ENCODE measurements at places on chromosomes 3 and 15.
A peak's percentile ranks its signal among the peaks of the same experiment; 100 is the strongest.

GRCh38 chr15:68783226-68784058 is 37.3 kb downstream of the ANP32A start:
- H3K36me3 ChIP-seq = peaks cover 11% of the 10 kb centered on the region
- H3K4me3 ChIP-seq = no peak overlapping the region
- no peaks in the 10 kb centered on the region for H3K27me3 ChIP-seq
- H3K27ac ChIP-seq = no peak overlapping the region
- peak; percentile 59 for DNase-seq

- H3K4me3 ChIP-seq = no peak overlapping the region
- no peak overlapping the region for H3K27ac ChIP-seq
- H3K27me3 ChIP-seq = no peaks in the 10 kb centered on the region
- H3K36me3 ChIP-seq = no peaks in the 10 kb centered on the region
- no peak for DNase-seq
Observed at GRCh38 chr3:192812743-192813383, 85.5 kb upstream of the FGF12 start.

GRCh38 chr3:99714146-99714545 is 75.8 kb downstream of the COL8A1 start:
- H3K27ac ChIP-seq = no peak overlapping the region
- DNase-seq = no peak
- no peaks in the 10 kb centered on the region for H3K4me1 ChIP-seq

GRCh38 chr3:64627471-64628321 is 60.1 kb downstream of the ADAMTS9 start:
- H3K27ac ChIP-seq = no peak overlapping the region
- H3K36me3 ChIP-seq = no peaks in the 10 kb centered on the region
- H3K4me3 ChIP-seq = no peak overlapping the region
- peaks cover 2% of the 10 kb centered on the region for H3K27me3 ChIP-seq
- no peak for DNase-seq
- H3K4me1 ChIP-seq = no peaks in the 10 kb centered on the region

DNA sequence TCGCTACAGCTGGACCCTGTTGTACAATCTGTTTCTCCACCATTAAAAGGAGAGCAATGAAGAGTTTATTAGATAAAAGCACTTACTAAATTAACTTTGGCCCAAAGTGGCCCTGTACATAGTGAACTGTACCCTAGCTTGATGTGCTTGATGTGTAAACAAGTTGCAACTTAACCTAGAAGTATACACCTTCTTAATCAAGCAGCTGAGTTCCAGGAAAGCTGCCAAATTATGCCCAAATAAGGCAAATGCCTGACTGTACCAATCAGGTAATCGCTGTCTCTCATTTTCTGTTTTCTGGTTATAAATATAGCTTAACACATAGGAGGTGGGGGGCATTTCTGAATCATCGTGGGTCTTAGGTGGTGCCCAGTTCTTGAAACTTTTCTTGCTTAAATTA is 704.8 kb upstream of the CBLB start:
- H3K4me1 ChIP-seq = no peaks in the 10 kb centered on the region
- no peak overlapping the region for H3K27ac ChIP-seq
- no peak overlapping the region for H3K4me3 ChIP-seq
- H3K27me3 ChIP-seq = no peaks in the 10 kb centered on the region
- no peaks in the 10 kb centered on the region for H3K36me3 ChIP-seq
- no peak for DNase-seq

DNA sequence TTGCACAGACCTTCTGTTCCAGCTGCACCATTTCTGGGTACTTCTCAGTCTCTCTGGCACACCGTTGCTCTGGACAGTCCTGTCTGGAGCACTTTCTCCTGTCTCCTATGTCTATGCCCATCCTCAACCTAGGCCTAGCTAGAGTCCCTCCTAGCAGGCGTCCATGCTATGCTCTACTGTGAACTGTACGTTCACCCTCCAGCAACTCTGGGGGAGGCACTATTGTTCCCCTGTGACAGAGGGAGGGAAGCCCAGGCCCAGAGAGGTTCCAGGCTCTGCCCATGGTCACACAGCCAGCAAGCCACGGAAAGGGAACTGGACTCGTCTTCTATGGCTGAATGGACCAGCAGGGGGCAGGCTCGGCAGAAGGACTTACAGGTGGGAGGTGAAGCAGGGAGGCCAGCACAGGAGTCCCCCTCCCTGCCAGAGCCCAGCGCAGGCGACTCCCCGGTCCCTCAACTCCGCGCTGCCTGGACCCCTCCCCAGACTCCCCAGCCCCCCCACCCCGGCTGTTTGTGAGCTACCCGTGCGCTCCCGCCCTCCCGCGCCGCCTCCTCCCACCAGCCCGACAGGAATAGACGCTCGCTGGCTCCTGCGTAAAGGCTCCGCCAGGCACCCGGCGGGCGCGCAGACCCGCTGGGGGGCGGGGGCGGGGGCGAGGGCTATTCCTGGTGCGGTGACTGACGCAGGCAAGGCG is 1.7 kb upstream of the LINGO1 start:
- DNase-seq = peak; percentile 54
- H3K4me3 ChIP-seq = peak overlapping the region; percentile 42
- H3K36me3 ChIP-seq = no peaks in the 10 kb centered on the region
- H3K27ac ChIP-seq = no peak overlapping the region

DNA sequence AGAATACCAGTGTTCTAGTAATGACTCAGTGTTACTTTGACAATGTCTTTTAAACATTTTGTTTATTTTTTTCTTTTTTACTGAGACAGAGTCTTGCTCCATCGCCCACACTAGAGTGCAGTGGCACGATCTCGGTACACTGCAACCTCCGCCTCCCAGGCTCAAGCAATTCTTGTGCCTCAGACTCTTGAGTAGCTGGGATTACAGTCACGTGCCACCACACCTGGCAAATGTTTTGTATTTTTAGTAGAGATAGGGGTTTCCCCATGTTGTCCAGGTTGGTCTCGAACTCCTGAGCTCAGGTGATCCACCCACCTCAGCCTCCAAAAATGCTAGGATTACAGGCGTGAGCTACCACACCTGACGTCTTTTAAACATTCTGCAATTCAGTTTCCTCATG is 15.7 kb downstream of the AQR start:
- H3K27me3 ChIP-seq = no peaks in the 10 kb centered on the region
- no peak overlapping the region for H3K27ac ChIP-seq
- no peak for DNase-seq
- H3K36me3 ChIP-seq = peaks cover 21% of the 10 kb centered on the region
- H3K4me1 ChIP-seq = no peaks in the 10 kb centered on the region
- no peak overlapping the region for H3K4me3 ChIP-seq

DNA sequence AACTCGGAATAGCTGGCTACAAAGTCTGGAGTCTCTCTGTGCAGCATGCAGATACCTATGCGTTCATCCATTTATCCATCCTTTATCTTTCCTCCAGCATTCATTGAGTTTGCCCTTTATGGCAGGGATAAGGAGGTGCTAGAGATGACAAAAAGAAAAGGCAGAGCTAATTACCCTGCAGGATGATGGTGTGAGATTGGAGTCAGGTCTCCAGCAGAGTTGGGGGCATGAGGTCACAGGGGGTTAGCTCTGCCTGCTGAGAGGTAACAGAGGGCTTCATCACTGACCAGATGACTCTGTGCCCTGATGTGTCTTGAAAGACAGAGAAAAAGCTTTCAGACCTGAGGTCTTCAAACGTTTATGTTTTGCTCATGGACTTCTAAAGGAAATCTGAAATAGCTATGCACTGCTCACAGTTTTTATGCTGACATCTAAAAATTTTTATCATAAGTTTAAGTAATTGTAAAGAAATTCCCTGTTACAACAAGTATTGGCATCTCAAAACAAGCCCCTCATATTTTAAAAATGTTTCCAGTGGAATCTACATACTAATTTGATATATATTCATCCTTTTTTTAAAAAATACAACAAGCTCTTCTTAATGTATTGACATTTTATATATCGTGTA is 132.3 kb upstream of the ANKRD28 start:
- no peaks in the 10 kb centered on the region for H3K36me3 ChIP-seq
- peaks cover 2% of the 10 kb centered on the region for H3K4me1 ChIP-seq
- no peak for DNase-seq
- H3K4me3 ChIP-seq = no peak overlapping the region
- no peaks in the 10 kb centered on the region for H3K27me3 ChIP-seq

DNA sequence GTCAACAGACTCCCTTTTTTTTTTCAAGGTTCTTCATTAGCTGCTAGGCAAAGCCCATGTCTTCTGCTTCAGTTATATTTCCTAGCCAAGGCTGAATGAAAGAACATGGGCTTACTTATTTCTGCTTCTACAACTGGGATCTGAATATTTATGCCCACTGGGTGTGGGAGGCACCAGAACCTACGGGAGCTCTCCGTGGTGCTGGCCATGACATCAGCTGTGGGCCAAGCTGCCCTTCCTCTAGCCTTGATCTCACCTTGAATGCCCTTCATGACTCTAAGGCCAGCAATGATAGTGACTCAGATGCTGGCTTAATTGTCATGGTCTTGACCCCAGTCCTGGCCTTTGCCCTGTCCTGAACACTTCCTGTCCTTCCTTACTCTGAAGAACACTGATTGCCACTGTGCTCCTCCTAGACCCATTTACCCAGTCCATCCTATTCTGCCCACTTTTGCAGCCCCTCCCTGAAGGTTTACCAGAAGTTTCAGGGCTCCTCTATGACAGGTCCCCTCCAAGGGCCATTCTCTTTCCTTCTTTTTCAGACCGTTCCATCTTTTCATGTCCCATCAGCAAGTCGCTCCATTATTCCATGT is 32.8 kb upstream of the PRR20G start:
- H3K27ac ChIP-seq = no peak overlapping the region
- H3K4me3 ChIP-seq = no peak overlapping the region
- no peak for DNase-seq
- H3K4me1 ChIP-seq = no peaks in the 10 kb centered on the region
- no peaks in the 10 kb centered on the region for H3K36me3 ChIP-seq
- peaks cover 9% of the 10 kb centered on the region for H3K27me3 ChIP-seq

GRCh38 chr3:82461049-82461889 is 699.8 kb upstream of the GBE1 start:
- no peak for DNase-seq
- H3K4me3 ChIP-seq = no peak overlapping the region
- no peaks in the 10 kb centered on the region for H3K36me3 ChIP-seq
- no peaks in the 10 kb centered on the region for H3K27me3 ChIP-seq
- H3K27ac ChIP-seq = no peak overlapping the region

GRCh38 chr15:69059557-69059943 is 45.1 kb downstream of the NOX5 start:
- no peak for DNase-seq
- H3K27ac ChIP-seq = no peak overlapping the region
- peaks cover 9% of the 10 kb centered on the region for H3K4me1 ChIP-seq
- H3K27me3 ChIP-seq = peaks cover 18% of the 10 kb centered on the region
- no peak overlapping the region for H3K4me3 ChIP-seq

DNA sequence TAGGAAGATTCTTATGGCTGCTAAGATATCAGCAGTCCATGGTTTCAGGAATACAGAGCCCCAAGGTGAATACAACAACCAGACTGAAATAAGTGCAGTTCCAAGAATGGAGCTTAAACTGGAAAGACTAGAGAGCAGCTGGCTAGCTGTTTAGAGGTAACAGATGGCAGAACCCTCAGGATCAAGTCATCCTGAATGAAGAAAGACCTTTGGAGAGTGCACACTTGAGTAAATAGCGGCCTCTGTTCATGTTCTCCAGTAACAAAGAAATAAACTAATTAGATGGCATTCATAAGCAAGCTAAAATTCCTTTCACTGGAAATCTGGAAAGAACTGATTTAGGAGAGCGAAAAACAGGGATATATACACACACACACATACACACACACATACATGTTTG is 968.4 kb downstream of the FHIT start:
- no peak overlapping the region for H3K4me3 ChIP-seq
- no peak overlapping the region for H3K27ac ChIP-seq
- no peak for DNase-seq
- no peaks in the 10 kb centered on the region for H3K36me3 ChIP-seq

DNA sequence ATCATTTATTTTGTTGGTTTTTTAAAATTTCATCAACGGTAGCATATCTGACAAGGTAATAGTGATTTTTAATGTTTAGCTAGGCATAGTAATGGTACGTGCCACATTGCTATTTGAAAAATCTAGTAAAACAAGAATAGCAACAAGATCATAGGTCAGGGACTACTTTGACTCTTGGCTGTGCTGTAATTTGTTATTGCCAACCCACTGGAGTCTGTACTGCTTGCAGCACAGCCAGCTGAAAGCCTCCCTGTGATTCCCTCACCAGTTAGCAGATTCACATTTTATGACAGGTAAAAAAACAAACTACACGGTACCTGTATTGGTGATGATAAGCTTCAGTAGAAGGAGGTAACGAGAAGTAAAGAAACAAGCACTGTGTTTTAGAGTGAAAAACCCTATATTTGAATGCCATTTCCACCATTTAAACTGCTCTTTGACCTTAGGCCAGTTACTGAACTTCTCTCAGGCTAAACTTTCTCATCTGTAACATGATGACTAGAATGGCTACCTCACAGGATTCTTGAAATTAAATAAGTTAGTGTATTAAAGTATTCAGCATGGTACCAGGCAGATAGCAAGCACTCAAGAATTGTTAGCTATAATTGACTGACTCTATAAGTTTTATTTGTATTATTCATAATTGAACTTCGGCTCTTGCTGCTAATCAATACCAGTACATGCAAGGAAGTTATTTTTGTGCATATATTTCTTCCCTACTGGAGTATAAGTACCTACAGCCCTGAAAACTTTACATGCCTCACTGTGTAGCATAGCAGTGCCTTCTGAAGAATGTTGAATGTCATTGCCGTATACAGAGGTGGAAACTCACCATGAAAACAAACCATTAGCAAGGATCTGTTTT is 16.1 kb downstream of the FILIP1L start:
- DNase-seq = no peak
- no peak overlapping the region for H3K4me3 ChIP-seq

DNA sequence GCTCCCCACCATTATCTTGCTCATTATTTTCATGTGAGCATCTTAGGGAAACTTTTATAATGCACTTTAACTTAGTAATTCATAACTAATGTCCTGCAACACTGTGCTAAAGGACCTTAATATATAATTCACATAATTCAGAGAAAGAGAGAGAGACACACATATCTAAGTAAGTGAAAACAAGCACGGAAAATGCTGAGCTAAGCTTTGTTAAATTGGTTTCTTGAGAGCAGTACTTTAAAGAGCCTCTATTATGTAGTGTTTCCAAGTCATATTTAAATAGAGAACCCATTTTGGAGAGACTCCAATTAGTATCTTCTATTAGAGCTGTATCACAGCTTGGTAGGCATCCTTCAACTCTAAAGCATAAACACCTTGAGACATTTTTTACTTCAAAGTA is 354.1 kb upstream of the SOX14 start:
- no peak overlapping the region for H3K27ac ChIP-seq
- H3K36me3 ChIP-seq = no peaks in the 10 kb centered on the region
- no peak overlapping the region for H3K4me3 ChIP-seq

DNA sequence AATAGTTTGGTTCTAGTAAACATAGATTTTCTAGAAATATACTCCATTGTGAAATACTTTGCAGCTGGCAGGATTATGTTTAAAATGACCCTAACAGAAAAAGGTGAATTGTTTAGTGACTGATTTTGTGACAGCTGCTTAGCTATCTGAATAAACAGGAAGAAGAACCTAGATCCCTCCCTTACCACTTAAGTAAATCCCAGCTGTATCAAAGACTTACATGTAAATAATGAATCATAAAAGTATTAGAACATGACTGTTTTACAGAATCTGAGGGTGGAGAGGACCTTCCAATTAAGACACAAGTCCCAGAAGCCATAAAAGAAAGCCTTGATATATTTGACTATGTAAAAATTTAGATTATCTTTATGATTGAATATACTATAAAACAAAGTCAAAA is 15.9 kb downstream of the SLC49A4 start:
- no peaks in the 10 kb centered on the region for H3K27me3 ChIP-seq
- no peaks in the 10 kb centered on the region for H3K4me1 ChIP-seq
- peaks cover 20% of the 10 kb centered on the region for H3K36me3 ChIP-seq
- DNase-seq = no peak
- H3K4me3 ChIP-seq = no peak overlapping the region

GRCh38 chr3:100354850-100355249 is 20.3 kb downstream of the NIT2 start:
- no peaks in the 10 kb centered on the region for H3K4me1 ChIP-seq
- H3K27ac ChIP-seq = peak overlapping the region; percentile 38
- DNase-seq = no peak
- H3K4me3 ChIP-seq = no peak overlapping the region
